ENCODE measurements at places on chromosomes 1 and 21.

GRCh38 chr1:145961109-145961424 is 3.2 kb upstream of the LIX1L start:
- no peak for DNase-seq

DNA sequence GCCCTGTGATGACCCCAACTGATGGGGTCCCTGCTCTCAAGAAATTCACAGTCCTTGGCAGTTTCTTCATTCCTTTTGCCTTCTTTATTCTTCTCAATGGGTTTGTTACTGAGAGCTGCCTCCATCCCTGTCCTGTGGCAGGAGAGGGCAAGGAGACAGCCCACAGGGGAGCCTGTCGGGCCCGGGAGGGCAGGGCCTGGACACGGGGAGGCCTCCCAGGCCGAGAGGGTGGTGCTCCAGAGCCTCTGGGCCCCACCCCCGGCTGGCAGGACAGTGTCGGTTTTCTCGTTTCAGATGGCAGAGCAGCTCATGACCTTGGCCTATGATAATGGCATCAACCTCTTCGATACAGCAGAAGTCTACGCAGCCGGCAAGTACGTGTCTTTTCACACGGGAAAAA is 36.2 kb downstream of the KCNAB2 start:
- DNase-seq, result no peak

DNA sequence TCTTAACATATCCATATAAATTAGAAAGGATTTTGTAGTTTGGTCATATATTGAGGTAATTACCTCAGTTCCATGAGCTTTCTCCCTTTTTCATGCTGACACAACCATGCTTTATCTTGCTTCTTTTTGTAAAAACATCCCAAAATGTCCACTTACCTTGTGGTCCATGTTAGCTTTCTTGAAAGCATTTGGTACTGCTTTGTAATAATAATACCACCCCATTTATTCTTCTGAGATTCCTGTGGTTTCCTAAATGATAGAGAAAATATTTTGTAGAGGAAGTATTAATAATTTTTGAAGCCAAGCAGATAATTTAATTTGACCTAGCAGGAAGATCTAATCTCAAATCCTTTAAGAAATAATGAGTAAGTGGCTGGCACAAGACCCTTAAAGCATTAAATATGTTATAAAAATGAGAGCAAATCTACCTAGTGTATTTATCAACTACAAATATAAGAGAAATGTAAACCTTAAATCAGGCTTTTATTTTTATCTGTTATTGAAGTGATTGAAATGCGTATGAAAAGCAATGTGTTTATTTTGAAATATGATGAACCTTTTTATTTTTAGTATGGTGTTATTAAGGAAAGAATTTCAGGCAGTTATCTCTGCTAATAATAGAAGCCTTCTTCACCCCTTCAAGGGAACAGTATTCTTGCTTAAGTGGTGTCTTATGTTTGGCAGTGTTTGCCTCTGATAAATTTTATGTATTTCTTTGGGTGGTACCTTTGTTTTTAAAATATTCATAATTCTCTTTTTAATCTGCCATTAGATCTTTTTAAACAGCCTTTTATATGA is 9.2 kb downstream of the PRKAA2 start:
- no peak for DNase-seq

- no peak for DNase-seq
Observed at GRCh38 chr1:36094621-36095061, 5.9 kb downstream of the ADPRS start.

- DNase-seq, result no peak
Observed at GRCh38 chr1:23872421-23872820, 4.3 kb upstream of the FUCA1 start.

DNA sequence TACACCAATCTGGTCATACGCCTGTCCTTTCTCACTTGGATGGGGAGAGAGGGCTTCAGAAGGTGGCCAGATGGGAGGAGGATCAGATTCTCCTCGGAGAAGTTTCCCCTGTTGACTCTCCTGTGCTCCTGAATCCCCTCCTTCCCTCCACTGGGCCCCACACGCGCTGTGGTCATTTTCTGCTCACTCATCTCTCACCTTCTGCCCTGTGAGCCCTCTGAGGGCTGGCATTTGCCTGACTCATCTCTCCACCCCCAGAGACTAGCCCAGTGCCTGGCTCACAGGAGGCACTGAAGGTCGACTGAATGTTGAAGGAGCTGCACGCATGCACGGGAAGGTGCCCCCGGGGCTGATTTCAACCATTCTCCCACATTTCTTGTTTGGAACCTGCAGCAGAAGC is 14.2 kb downstream of the ABCA4 start:
- no peak for DNase-seq

GRCh38 chr1:31460027-31460426 is 47.0 kb downstream of the SERINC2 start:
- DNase-seq, result no peak

DNA sequence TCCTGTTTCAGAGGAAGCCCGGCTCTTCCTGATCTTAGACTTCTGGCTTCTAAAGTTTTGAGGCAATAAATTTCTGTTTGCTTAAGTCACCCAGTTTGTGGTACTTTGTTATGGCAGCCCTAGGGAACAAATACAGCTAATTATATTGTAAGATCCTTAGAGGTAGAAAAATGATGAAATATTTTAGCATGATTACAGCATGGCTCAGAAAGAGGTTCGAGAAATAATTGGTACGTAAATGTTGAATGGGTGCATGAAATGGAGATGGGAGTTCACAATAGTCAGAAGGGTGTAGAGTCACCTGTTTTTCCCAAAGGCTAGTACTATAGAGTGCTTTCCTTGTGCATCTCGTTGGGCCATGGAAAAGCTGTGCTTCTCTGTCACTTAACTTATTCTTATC is 123.5 kb downstream of the RUNX1 start:
- no peak for DNase-seq

DNA sequence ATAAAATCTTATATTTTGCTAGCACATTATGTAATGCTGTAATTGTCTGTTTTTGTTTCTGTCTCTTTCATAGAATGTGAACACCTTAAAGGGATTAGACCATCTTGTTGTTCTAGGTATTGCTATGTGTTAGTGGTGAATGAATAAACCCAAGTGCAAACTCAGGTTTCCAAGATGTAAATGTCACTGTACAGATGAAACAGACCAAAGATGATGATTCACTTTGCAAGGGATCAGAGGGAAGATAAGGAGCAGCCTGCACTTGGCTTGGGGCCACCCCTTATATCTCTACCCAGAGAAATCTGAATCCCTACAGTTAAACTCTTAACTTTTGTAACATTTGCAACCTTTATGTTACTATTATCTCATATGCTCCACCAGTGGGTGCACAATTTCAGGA is 25.4 kb downstream of the UROD start:
- no peak for DNase-seq

GRCh38 chr1:192776998-192777397 is 31.8 kb upstream of the RGS2 start:
- no peak for DNase-seq

GRCh38 chr1:168225476-168226190 is at the start of gene SFT2D2:
Gene SFT2D2 (plus strand): TSS chr1:168226004. CDS start chr1:168226080, 76 bp downstream.
- DNase-seq, result peak; percentile 83

DNA sequence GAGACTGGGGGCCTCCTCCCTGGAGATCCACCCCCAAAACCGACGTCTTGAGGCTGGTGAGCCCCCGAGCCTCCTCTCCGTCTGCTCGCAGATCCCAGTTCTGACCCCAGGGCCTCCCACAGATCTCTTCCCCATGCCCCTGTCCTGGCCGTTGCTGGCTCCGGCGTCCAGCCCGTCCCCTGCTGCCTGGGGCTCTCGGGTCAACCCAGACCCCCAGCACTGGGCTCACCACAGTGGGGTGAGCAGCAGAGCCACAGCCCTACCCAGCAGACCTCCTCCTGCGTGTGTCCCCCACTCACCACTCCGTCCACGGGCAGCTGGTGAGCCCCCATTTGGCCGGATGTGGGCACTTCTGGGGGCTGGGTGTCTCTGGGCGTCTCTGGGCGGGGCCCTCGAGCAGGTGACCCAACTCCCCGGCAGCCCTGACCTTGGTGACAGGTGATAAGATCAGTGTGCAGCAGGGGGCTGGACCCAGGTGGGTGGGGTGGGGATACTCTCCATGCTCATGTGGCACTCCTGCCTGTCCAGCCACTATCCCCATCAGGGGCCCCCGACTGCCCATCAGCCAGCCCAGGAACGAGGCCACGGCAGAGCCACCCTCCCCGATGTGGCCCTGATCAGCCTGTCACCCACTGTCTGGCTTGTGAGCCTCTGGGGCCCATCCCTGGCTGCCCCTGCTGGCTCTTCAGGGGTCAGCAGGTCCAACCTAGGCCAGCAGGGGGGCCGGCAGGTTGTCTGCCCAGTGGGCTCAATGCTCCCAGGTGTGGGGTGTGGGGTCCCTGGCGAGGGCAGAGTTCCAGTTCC is 709 bp downstream of the TNFRSF14 start:
- DNase-seq, result peak; percentile 78

DNA sequence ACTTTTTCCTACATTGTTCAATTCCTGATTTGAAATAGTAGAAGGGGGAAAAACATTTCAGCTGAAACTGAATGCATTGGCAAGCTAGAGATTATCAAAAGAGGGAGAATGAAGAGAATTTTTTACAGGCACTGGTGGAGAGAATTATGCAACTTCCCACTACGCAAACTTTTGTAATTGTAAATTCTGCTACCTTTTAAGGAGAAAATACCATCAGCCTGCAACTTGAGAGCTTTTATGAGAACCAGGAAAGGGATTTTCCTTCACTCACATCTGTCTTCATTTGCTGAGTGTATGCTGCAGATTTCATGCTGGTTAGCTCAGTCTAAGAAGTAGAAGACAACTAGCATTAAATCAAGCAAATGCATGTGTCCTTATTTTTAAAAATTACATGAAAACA is 43.7 kb downstream of the ADAMTS1 start:
- DNase-seq, result no peak

GRCh38 chr1:69738458-69739250 is 170.9 kb downstream of the LRRC7 start:
- DNase-seq, result no peak

DNA sequence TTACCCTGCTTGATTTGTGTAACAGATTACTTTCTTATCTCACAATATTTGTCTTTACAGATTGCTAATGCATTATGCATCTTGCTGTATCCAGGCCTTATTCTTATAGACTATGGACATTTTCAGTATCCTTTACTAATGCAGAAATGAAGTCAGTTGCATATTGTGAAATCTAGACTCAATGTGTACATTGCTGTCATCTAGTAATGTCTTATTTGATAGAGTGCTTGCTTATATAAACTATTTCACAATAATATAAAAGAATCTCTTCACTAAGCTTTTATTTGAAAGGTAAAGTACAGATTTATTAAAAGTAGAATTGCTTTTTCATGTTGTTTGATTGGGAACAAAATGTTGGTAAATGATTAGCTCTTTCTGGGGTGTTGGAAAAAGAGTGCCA is 39.6 kb downstream of the ALG6 start:
- no peak for DNase-seq

DNA sequence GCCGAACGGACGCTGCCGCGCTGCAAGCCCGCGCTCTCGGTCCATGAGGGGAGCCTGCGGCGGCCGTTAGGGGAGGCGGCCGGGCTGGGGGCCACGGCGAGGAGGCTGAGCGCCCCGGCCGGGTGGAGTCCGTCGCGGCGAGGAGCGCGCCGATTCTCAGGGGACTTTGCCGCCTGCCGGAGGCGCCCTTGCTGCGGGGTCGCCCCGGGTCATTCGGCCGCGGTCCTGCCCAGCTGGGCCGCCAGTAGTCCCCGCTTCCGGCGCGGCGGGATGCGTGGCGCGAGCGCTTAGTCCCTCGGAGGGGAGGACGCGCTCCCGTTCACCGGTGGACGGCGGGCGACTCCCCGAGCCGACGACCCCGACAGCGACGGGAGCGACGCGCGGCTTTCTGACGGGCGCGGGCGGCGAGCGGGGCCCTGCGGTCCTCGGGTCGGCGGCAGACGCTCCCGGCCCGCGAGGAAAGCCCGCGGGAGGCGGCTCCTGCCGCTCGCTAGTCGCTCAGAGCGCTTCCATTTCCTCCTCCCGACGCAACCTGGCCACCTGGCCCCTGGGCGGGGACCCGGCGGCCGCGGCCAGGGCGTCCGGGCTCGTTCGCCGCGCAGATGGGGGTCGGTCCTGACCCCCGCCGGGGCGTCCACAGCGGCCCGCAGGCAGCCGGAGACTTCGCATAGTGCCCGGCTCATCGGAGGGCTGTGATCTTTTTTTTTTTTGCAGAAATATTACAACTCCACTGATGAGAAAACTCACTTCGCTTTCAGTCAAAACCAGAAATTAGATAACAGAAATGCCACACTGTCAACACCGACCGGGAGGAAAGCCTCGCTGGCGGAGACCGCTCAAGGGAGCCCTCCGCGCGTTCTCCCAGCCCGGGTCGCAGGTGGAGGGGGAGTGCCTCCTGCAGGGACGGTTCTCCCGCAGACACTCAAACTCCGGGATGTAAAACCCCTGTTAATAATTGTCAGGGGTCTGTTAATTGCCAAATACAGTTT is 641 bp upstream of the ZBTB21 start:
- DNase-seq, result peak; percentile 38

DNA sequence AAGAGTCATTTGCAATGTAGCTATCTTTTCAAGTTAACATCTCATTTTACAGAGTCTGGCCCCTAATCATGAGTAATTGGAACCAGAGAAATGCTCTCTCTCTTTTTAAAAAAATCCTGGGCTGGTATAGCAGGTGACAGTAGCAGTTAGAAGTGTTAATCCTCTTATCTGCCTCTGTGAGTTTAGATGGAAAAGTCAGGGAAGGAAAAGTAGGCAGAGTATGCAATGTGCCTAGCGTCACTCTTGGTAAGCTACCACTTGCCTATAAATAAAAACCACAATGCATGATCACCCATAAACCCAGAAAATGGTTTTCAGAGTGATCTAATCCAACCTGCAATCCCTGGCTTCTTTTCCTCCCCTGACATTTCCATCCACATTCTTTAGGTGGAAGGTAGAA is 43.2 kb downstream of the UTP25 start:
- no peak for DNase-seq

GRCh38 chr1:47824716-47825115 is 172.5 kb downstream of the TRABD2B start:
- no peak for DNase-seq

DNA sequence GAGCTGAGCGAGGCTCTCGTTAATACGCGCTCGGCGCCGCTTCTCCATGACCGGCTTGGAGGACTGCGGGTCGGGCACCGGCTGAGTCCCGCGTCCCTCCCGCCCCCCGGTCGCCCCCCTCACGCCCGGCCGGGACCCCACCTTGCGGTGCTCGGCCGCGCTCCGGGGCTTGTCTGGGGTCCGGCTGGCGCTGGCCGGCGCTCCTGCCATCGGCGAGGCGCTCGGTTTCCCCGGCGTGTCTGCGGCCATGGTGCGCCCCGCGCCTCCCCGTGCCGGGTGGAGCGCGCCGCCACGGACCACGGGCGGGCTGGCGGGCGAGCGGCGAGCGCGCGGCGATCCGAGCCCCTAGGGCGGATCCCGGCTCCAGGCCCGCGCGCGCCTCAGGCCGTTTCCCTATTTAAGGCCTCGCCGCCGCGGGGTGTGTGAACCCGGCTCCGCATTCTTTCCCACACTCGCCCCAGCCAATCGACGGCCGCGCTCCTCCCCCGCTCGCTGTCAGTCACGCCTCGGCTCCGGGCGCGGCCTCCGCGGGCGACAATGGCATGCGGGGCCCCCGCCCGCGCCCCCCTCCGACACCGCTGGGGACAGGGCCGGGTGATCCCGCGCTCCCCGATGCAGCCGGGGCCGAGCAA is at the start of gene HES4:
HES4 (minus strand) TSS at position 373 of the 632 bp plus-strand sequence; CDS start at position 249, 124 bp downstream.
- peak; percentile 72 for DNase-seq

Data from activated naive CD4-positive, alpha-beta T cell treated with anti-CD3 and anti-CD28 coated beads, Interleukin-2, amount 50 U/mL, for 72 hours (primary cell).